ENCODE measurements at places on chromosomes 1 and 21. TPM values are rescaled to one million over a fixed set of nuclear protein-coding genes. Genes with fewer than 3 reads are reported as not detected.

- no peak for DNase-seq
Observed at GRCh38 chr1:235997049-235997448, 67.8 kb downstream of the NID1 start.

- DNase-seq: peak; percentile 80
Observed at GRCh38 chr1:227759341-227760300, 24.4 kb downstream of the SNAP47 start.

DNA sequence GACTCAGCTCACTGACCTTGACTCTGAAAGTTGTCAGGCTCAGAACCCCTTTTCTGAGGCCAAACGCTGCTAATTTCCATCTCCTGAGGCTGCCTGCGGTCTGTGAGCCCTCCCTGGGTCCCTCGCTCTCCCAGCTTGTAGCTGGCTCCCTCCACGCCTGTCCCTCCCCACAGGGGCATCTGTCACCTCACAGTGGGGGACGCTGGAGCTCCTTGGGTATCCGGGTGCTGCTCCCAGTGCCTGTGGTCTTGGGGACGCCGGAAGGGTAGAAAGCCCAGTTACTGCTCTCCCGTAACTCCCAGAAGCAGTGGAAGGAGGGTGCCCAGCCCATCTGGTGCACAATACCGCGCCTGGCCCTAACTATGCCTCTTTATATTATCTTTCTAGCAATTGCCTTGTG lies 13.0 kb upstream of the MMEL1 start:
- DNase-seq: no peak

DNA sequence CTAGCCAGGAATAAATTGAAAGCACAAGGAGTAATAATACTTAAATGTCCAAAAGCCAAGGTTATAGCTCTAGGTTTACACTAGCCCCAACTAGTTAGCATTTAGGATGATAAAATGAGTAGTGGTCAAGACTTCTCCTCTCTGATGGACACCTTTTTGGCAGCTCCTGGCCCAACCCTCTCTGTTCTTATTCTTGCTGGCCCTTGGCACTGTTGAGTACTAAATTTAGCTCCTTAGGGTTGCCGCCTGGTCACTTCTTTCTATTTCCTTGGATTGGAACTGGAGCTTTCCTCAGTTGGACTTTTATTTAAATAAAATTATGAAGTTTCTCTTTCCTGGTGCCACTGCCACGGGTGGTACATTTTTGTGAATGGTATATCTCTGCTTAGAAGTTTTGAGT lies 28.3 kb downstream of the ARID1A start:
- no peak for DNase-seq

DNA sequence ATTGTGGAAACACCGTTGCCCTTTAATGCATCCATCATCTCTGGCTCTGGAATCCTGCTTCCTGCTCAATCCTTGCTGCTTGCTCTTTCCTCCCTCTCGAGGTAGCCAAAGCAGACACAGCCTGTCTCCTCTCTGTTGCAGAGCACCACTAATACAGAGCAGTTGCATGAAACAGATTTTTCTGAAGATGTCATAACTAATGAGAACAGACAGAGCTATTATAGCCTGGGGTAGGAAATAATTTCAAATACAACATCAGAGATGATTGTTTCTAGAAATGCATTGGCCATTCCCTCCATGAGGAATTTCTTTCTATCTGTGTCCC lies 23.3 kb upstream of the ACBD6 start:
- no peak for DNase-seq

DNA sequence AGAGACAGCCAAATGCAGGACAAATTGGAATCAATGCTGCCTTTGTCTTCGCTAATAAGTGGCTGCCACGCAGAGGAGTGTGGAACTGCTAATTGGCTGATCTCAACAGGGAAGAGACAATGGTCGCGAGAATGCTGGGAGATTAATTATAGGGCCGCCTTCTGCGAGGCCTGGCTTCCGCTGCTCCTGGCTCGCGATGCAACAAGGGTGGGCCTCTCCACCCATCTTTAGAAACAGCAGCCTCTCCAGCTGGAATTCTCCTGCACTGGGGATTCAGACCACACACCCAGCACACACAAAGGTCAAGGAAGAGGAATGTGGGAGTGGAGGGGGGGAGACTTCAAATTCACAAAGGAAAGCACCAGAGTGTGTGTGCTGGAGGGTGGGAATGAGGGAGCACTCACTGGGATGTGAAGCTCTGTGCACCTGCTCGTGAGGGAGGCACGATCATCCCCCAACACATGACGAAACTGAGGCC lies 200.7 kb upstream of the GRIK3 start:
- no peak for DNase-seq

- DNase-seq: peak; percentile 37
Observed at GRCh38 chr1:236718328-236718727, 32.0 kb downstream of the ACTN2 start.

- no peak for DNase-seq
Observed at GRCh38 chr1:66132324-66132723, 339.6 kb downstream of the PDE4B start.

- DNase-seq: no peak
Observed at GRCh38 chr1:101066260-101066936, 40.8 kb upstream of the DPH5 start.

- no peak for DNase-seq
Observed at GRCh38 chr1:43422995-43423671, 30.6 kb downstream of the HYI start.

- peak; percentile 80 for DNase-seq
Observed at GRCh38 chr1:26279456-26280332, at the start of gene SH3BGRL3. Gene SH3BGRL3, plus strand, starts transcription at chr1:26280086. Its CDS starts 70 bp downstream, at chr1:26280156.

DNA sequence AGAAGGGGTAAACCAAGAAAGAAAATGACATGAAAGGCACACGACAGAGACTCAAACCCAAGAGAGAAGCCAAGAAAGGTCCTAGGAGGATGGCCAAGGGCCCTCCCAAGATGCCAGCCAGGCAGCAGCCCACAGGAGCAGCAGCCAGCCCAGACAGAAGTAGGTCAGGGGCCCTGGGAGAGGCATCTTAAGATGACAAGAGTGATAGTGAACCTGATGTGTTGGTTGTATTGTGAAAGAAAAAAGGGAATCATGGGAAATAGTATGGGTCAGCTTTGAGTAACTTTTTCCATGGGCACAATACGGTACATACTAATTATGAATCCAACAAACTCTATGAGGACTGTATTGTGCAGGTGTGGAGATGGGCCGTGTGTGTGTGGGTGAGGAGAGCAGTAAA lies 3.3 kb downstream of the CCSAP start:
- no peak for DNase-seq

DNA sequence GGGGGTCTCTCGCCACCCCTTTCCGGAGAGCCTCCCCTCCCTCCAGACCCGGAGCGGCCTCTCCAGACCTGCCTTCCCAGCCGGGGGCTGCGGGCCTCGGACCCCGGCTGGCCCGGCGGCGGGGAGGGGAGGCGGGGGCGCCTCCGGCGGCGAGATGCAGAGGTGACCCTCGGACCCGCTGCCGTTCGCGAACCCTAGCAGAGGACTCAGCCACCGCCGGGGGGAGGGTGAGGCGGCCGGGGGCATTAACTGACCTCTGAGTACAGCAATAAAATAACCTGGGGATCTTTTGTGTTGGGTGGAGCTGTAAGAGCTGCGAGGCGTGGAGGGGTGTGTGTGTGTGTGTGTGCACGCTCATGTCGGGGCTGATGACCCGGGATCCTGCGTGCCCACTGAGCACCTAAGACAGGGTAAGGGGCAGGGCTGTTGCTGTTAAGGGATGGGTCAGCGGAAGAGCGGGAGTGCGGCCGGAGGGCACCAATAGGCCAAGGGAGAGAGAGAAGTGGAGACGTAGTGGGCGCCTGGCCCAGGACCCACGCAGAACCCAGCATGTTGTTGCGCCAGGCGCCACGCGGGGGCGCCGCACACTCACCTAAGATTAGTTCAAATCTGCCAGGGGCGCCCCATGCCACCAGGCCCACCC lies 6.3 kb downstream of the HAPLN2 start:
- peak; percentile 67 for DNase-seq

DNA sequence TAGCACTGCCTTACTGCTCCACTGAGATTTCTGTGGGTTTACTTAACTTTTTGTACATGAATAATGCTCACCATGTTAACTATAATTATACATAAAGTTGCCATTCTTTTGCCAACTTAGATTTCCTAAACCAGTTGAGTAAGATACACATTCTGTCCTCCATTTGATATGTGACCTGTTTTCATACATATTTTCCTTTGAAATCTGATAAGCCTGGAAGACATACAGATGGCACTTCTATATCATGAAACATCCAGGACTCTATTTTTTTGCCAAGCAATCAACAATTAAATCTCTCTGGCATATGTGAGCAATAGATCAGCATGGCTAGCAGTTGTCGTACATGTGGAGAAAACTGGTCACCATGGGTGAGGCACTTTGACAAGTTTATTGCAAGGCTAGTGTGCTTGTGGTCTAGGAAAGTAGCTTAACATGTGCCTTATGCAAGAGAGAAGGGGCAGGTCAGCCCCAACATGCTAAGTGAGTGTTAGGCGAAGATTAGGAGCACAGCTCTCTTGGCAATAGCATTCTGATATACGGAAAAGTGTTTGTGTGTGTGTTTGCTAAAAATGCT lies 14.2 kb downstream of the PRRX1 start:
- peak; percentile 49 for DNase-seq

DNA sequence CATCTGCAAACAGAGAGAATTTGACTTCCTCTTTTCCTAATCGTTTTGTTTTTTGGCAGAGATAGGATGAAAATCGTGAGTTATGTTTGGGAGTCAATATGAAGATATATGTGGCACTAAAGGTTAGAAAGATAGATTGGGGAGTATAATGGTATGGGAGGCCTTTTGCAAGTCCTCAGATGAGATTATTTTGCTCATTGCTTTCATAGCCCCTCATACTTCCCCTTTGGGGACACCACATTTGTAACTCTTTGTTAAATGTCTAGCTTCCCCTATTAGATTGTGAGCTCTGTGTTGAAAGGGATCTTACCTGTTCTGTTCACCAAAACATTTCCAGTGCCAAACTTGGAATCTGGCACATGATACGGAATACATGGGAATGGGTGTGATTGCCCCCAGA lies 30.2 kb downstream of the RAVER2 start:
- no peak for DNase-seq

GRCh38 chr1:43445606-43446387 lies 7.9 kb downstream of the HYI start:
- no peak for DNase-seq

DNA sequence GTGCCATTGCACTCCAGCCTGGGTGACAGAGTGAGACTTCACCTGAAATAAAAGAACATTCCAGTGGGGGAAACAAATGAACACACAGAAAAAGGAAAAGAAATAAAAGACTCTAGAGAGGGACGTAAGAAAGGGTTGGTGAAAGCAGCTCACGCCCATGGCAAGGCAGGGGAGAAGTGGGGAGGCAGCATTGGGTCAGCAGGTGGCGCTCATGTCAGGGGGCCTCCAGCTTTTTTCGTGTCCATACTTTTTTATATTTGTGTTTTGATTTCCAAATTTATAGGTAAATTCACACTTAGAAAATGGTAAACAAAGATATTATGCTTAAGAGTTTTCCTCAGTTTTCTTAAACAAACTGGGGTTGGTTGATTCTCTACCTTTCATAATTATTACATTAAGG lies 45.5 kb downstream of the VPS13D start:
- peak; percentile 2 for DNase-seq

GRCh38 chr1:194062962-194063361 lies 876.5 kb upstream of the B3GALT2 start:
- DNase-seq: no peak

GRCh38 chr1:185813401-185813979 lies 79.3 kb downstream of the HMCN1 start:
- DNase-seq: peak; percentile 69

DNA sequence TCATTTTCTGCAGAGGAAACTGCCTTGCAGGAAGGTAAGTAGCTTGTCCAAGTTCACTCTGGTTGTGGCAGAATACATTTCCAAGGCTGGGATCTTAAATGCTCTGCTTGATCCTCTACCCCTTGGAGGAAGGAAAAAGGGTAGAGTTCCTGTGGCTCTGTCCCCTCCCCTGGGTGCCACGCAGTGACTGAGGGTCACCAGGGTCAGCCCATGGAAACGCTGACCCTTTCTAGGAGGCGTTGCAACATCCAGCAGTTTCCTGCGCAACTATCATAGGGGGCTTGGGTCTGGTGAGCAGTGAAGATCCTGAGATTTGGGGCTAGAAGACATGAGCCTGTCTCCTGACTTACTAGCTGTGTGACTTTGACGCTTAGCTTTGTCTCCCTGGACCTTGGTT lies 29.4 kb upstream of the EPS8L3 start:
- DNase-seq: no peak

DNA sequence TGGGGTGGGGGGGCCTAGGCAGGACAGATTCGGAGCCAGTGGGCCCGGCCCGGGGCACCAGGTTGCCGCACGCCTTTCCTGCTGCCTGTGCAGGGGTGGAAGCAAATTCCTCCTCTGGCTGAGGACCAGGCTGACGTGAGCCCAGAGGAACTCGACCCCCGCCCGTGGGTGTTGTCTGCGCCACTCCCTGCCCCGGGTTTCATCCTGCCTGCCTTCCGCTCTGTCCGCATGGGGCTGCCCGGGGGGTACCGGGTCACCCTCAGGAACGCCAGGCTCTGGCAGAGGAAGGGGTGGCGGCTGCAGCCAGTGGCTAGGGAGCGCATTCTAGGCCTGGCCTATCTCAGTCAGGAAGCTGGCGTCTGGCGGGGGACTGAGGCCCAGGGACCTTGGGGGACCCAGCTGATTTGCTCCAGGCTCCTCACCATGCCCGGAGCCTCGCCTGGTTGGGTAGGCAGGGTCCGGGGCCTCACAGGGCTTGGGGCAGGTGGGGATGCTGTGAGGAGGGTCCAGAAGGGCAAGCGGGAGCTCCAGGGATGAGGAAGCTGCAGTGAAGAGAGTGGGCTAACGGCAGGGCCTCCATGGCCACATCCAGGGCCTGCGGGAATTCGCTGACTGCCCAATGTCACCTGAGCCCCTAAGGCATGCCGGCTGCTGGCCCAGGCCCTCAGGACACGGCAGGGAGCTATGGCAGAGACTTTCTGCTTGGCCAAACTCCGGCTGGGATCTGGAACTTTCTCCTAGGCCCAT lies 2.4 kb upstream of the IBA57 start:
- no peak for DNase-seq

DNA sequence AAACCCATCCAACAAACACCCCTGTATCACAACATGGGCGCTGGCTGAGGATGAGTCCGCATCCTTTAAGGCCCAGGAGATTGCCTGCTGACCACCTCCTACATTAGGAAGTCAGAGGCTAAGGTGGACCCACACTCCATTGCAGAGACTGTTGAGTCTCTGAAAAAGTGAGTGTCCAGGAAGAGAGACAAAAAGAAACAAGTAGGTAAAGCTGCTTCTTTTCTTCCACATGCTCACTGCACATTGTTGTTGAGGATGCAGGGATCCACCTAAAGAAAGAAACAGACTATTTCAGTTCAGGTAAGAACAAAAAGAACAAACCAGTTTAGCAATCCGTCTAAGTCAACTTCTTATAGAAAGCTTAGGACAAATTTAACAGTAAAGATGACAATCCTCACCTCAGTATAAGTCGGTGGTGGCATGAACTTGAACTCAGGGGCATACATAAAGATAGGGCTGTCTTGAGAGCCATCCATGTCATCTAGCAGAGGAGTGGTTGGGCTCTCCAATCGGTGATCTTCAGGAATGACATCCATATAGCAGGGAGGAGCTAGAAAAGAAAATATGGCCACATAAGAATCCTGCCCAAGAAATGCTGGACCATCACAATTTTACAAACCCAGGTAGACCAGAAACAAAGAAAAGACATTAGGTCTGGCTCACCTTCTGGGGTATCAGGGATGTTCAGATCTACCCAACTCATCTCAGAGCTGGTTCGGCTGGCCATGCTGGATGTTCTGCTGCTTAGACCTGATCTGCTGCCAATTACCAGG lies 2.6 kb downstream of the TXNIP start:
- DNase-seq: no peak

Gene WNT4
- polyA plus RNA-seq: 2.0 TPM

Gene SLC45A3
- 3.4 TPM for polyA plus RNA-seq

Gene PGLYRP3
- polyA plus RNA-seq: not detected

Gene PODN
- 9.4 TPM for polyA plus RNA-seq
